ENCODE measurements at places on chromosomes 6 and 20. TPM values are rescaled to one million over a fixed set of nuclear protein-coding genes. Genes with fewer than 3 reads are reported as not detected.

The ABHD16B gene
- total RNA-seq: not detected

The HLA-DRA gene
- 119 TPM for total RNA-seq

The NHLRC1 gene
- 1.2 TPM for total RNA-seq

The SFTA2 gene
- not detected for total RNA-seq

The DEFB132 gene
- total RNA-seq: not detected

The DYNLT2 gene
- total RNA-seq: 2.2 TPM

The APCDD1L gene
- total RNA-seq: 0.33 TPM

The FAM83B gene
- total RNA-seq: not detected

The SLC17A3 gene
- not detected for total RNA-seq

The MOXD1 gene
- 9.4 TPM for total RNA-seq

The CRISP2 gene
- total RNA-seq: not detected

The ZC3H12D gene
- total RNA-seq: 0.71 TPM

The CUTA gene
- 102 TPM for total RNA-seq

The WFDC2 gene
- 33.9 TPM for total RNA-seq

The LTB gene
- total RNA-seq: 0.68 TPM

The SH3BGRL2 gene
- 30.0 TPM for total RNA-seq

The LCA5 gene
- total RNA-seq: 7.2 TPM

The ESF1 gene
- 15.3 TPM for total RNA-seq

The RBM24 gene
- total RNA-seq: 8.3 TPM

The GPR63 gene
- 1.8 TPM for total RNA-seq

The XKR7 gene
- 0.14 TPM for total RNA-seq

The BHLHE23 gene
- total RNA-seq: not detected

The FAM217A gene
- total RNA-seq: not detected

The AHI1 gene
- total RNA-seq: 25.8 TPM

The ADGB gene
- total RNA-seq: not detected

The CFB gene
- total RNA-seq: 23.9 TPM

The CST4 gene
- total RNA-seq: not detected

The LPA gene
- not detected for total RNA-seq

The C6orf163 gene
- total RNA-seq: 3.3 TPM

The NFATC2 gene
- total RNA-seq: 16.9 TPM

The GJA10 gene
- total RNA-seq: not detected

The PLA2G7 gene
- 0.49 TPM for total RNA-seq

The FAXC gene
- total RNA-seq: 33.2 TPM

The CD93 gene
- total RNA-seq: 14.2 TPM

The ABHD12 gene
- total RNA-seq: 18.9 TPM

The CLPSL2 gene
- not detected for total RNA-seq

The C20orf202 gene
- not detected for total RNA-seq

The PLTP gene
- total RNA-seq: 296 TPM

The FNDC11 gene
- total RNA-seq: 0.54 TPM

The PET117 gene
- total RNA-seq: 16.0 TPM

The SLC17A4 gene
- total RNA-seq: not detected

The PHACTR3 gene
- 0.33 TPM for total RNA-seq

The VARS1 gene
- 36.2 TPM for total RNA-seq

The SALL4 gene
- total RNA-seq: 3.0 TPM

The LIN28B gene
- total RNA-seq: not detected

The TCF15 gene
- not detected for total RNA-seq

The PDE7B gene
- total RNA-seq: 6.3 TPM

The TBX18 gene
- total RNA-seq: 0.49 TPM

The TMEM200A gene
- 1.9 TPM for total RNA-seq

The SNAI1 gene
- 2.6 TPM for total RNA-seq

The LY6G5C gene
- total RNA-seq: 1.1 TPM

The NANP gene
- 5.4 TPM for total RNA-seq

The PREX1 gene
- 12.8 TPM for total RNA-seq

The SLC35D3 gene
- total RNA-seq: 1.4 TPM

The TGM6 gene
- total RNA-seq: not detected

The RIMS4 gene
- total RNA-seq: 0.14 TPM

The MUC22 gene
- not detected for total RNA-seq

The ACTL10 gene
- total RNA-seq: 0.55 TPM

The C6orf47 gene
- 31.3 TPM for total RNA-seq
